Posterior vena cava (tissue), 2 donors: ENCODE measurements at places on chromosomes 2 and 18. TPM values are rescaled to one million over a fixed set of nuclear protein-coding genes. Genes with fewer than 3 reads are reported as not detected.

Gene PCARE
- not detected for total RNA-seq

Gene GTF2A1L
- total RNA-seq = not detected

Gene RNF181
- total RNA-seq = 99.2 TPM

Gene MPP4
- 0.56 TPM for total RNA-seq

Gene AP1S3
- 1.2 TPM for total RNA-seq

Gene WDR54
- total RNA-seq = 9.4 TPM

Gene IL1R1
- total RNA-seq = 189 TPM

Gene PSTPIP2
- 5.7 TPM for total RNA-seq

Gene CAPN14
- 0.09 TPM for total RNA-seq

Gene INHBB
- total RNA-seq = 9.9 TPM

Gene ARHGEF33
- 0.48 TPM for total RNA-seq

Gene MDH1B
- 0.57 TPM for total RNA-seq

Gene PXDN
- total RNA-seq = 75.3 TPM

Gene FSHR
- not detected for total RNA-seq

Gene CHRNG
- total RNA-seq = not detected

Gene IFIH1
- 11.1 TPM for total RNA-seq
